Amygdala (tissue), 56 donors: ENCODE measurements at places on chromosomes 6 and 20.

DNA sequence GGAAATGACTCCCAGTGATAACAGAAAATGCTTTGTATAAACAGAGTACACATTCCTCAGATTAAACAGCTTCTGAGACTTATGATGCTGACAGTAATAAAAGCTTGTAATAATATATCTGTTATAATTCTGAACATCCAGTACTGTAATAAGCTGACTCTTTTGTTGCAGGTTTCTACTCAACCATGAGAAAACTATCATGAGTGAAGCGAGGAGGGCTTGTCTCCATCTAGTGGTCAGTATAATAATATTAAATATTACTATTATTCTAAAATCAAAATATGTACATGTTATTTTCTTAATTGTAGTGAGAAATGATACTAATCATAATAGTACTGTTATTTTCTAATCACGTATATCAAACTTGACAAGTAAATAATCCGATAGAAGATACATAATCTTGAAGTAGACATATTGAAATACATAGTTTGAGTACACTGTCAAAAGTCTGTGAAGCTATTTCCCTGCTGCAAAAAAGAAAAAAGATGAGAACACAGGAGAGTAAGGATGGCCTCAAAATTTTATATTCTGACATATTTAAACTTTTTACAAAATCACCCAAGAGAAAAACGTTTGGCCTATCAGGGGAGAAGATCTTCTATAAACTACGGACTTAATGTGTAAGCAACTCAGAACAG lies 183.1 kb downstream of the MOXD1 start:
- DNase-seq = no peak

DNA sequence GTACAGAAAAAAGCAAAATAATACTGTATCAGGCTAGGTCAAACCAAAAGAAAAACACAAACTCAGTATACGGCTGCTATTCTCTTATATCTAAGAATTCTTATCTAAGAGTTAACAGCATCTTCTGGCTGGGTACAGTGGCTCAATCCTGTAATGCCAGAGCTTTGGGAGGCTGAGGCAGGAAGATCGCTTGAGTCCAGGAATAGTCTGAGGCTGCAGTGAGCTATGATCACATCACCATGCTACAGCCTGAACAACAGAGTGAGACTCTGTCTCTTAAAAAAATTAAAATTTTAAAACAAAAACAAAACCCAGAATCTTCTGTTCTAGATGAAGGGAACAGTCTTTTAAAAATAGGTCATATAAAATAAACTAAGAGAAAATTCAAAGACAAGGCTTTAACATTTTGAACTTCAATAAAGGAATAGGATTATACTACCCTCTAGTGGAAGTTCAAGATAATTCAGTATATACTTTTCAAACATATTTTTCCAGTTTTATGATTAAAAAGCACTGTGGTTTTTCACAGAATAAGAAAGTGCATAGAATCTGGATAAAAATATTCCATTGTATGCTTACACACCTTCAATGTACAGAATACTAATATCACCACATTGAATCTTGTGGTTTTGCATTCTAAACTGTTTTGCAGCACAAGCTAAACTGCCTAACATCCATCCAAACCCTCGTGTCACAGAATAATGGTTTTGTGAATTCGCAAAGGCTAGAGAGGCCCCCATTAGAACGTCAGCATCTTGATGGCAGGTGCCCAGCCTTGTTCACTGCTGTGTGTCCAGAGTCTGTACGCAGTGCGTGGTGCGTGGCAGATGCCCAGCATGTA lies 39.3 kb downstream of the DTNBP1 start:
- no peak for DNase-seq

GRCh38 chr6:163786995-163787671 lies 372.6 kb downstream of the QKI start:
- DNase-seq = no peak

- DNase-seq = no peak
These were observed 4.7 kb upstream of the MICAL1 start for GRCh38 chr6:109460161-109460829.

DNA sequence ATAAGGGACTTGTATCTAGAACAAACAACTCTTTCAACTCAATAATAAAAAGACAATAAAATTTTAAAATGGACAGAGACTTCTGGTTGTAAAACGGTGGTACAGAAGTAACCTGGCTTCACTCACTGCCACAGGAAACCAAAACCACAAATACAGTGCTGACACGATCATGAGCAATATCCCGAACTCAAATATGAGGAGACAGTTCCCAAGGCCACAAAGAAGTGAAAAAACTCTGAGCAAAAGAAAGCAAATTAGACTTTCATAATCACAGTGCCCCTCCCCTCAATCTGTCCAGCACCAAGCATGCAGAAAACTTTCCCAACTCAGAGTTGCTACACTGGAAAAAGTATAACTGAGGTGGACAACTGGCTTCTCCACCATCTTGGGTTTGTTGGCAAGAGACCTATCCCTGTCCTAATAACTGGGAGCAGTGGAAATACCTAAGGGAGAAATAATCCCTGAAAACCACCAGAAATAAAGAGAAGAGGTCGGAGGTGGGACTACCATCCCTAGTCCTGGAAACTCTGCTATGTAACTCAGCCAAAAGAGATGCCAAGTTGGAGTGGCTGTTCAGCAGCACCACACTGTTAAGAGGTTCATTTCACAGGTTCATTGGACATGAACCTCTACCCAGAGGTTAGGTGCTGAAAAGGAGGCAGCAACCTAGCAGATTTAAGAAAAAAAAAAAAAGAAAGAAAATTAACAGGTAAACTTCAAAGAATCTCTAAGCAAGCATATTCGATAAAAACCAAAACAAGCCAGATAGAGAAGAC lies 55.5 kb downstream of the REV3L start:
- DNase-seq = no peak

DNA sequence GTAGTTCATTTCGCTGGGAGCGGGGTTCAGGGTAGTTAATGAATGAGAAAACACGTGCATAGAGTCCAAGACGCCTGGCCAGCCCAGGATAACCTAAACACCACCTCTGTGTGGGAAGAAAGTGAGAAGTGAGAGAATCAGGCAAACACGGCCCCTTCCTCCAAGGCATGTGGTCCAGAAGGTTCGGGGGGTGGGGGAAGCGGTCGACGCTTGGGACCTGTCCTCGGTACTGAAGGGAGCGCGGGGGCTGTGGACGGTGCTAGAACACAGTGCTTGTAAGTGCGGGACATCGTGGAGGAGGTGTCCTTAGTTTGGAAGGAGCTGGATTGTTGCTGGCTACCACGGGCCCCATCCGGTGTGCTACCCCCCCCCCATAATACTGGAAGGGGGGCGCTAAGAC lies 1.7 kb upstream of the VSTM2L start:
- no peak for DNase-seq

- no peak for DNase-seq
These were observed 690 bp downstream of the IFNGR1 start for GRCh38 chr6:137218473-137218916.

DNA sequence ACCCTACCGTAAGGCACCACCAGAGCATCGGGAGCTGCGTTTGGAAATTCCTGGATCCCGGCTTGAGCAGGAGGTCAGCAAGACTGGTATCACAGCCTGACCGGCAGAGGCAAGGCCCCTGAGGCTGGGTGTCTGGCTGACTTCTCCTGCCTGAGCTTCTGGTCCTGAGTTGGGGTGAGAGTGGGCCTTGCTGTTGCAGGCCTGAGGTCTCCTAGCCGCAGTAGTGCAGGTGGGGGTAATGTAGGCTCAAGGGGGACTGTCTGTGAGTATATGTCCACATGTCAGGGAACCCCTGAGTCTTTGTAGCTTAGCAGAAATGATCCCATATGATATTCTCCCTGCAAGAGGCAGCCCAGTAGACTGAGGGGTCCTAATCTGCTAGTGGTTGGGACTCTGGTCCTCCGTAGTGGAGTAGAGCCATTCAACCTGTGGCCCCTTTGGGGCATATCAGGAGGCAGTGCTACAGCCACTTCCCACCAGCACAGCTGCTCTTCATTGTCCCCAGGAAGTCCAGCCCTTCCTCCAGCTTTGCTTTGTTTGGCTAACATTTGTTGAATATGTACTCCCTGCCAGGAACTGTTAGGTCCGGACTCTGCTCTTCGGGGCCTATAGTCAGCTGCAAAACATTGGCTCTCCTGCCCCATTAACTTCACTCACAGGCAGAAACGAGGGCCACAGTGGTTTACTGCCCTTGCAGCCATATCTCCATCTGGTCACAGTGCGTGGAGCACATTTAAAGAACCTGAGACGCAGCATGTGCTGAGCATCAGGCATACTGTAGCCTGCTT lies 10.9 kb downstream of the LRRC73 start:
- DNase-seq = no peak

GRCh38 chr6:436308-437036 lies 44.9 kb downstream of the IRF4 start:
- DNase-seq = no peak
